Caco-2 (cell line): ENCODE measurements at places on chromosomes 6 and 20. TPM values are rescaled to one million over a fixed set of nuclear protein-coding genes. Genes with fewer than 3 reads are reported as not detected.

The COL9A1 gene
- total RNA-seq: not detected in 2 replicates

The PXDC1 gene
- total RNA-seq: 36.9 and 42.9 TPM in 2 replicates

The BPIFB2 gene
- not detected in 2 replicates for total RNA-seq

The ESR1 gene
- not detected in 2 replicates for total RNA-seq

The PRDM13 gene
- 0.41 and 0.44 TPM in 2 replicates for total RNA-seq

The EDN3 gene
- total RNA-seq: 26.8 and 41.8 TPM in 2 replicates

The ADAM33 gene
- 0.12 and 0.23 TPM in 2 replicates for total RNA-seq

The CPXM1 gene
- not detected in 2 replicates for total RNA-seq

The SLC35F1 gene
- total RNA-seq: not detected in 2 replicates

The BTN2A1 gene
- 13.9 and 15.0 TPM in 2 replicates for total RNA-seq

The SLC35A1 gene
- 12.3 and 12.7 TPM in 2 replicates for total RNA-seq

DNA sequence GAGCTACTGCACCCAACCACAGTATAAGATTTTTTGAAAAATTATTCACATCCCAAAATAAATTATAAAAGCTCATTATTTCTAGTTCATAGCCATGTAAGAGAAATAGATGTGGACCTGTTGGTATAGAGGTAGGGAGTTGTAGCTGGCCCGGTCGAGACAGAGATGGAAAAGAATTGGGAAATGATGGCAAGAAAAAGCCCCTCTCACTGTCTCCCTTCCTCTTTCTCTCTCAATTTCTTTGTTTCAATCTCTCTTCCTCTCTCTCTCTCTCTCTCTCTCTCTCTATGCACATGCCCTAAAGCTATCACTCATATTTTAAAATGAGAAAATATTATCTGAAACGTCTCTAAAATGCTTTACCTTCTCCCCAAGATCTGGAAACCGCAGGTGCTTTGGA is 80.7 kb upstream of the CD83 start:
- no peak for DNase-seq

DNA sequence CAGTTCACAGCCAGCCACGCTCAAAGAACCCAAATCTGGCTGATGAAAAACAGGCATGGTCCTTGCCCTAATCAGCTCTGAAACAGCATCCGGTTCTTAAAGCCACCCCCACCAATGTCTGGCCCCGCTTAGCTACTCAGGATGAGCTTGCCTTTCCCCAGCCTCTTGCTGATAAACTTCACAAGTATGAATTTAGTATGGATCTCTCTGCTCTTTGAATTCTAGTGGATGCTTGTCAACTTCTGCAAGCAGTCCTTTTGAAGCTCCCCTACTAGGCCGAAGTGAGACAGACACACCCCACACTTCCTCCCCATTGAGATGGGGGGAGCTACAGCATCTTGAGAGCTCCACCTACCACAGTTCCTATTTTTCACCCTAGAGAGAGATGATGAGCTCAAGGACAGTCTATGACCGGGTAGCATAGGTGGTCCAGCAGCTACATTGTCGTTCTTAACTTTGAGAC is 36.7 kb downstream of the EBF4 start:
- no peak for DNase-seq

- peak; percentile 86 for DNase-seq
These were observed 593 bp downstream of the MMP24 start for GRCh38 chr20:35226884-35227681.

DNA sequence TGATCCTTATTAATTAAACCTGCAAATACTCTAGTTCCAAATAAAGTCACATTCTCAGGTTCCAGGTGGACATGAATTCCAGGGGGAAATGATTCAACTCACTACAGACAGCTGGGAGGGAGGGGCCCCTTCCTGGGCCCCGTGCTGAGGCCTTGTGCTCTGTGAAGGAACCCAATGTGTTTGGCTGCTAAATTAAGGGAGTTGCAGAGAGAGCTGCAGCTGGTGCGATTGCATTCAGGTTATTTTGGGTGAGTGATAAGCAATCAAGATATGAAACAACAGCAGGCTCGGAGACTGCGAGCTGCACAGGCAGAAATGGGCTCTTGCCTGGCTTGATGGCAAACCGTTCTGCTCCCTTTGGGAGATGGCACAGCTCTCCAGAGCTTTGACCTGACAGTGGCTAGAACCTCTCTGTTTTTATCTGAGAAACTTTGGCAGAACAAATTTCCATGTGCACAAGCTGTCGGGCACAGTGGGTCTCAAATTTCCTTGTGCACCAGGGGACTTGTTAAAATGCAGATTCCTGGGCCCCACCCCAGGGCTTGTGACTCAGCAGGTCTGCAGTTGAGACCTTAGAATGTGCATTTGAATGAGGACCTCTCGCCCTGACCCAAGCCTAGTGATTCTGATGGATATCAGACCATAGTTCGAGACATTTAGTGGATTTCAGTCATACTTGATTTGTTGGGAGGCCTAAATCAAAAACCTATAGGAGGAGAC is 9.8 kb downstream of the MAPK13 start:
- no peak for DNase-seq

- DNase-seq: no peak
These were observed 129.7 kb upstream of the UFL1 start for GRCh38 chr6:96391776-96392360.

GRCh38 chr6:48048451-48049146 is 62.4 kb downstream of the PTCHD4 start:
- DNase-seq: no peak

- DNase-seq: no peak
These were observed 53.6 kb upstream of the NT5E start for GRCh38 chr6:85396159-85396808.

DNA sequence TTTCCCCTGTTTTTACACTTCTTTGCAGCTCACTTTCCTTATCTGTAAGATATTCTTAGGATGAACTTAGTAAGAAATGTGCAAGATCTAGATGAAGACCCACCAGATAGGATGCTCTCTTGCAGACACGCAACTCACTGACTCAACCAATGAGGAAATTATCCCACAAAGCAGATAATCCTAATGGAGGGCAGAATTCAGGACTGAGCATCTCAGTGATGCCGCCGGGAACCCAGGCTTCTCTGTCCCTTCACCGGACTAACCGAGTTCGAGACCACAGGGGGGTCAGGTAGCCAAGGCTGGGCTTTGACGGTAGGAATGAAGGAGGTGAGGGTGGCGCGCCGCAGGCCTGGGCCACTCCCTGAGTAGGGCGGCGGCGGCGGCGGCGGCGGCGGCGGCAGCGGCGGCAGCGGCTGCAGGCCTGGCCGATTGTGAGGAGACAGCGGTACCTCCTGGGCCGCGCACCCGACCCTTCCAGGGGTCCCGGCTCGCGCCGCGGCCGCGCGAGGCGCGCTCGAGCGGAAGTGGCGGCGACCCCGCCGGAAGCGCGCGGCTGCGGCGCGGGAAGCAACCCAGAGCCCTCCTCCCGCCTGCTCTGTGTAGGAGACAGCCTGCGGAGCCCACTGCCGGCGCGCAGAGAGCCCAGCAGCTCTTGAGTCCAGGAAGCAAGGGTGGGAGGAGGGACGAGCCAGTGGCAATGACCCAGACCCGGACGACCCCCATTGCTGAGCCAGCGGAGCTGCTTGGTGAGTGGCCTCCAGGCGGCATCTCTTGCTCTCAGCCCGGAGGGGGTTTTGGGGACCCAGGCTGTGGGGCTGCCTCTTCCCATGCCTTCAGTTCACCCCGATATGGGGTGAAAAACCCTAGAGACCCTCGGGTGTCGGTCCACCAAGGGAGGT is at the start of gene KHDC1:
KHDC1 (minus strand) TSS at position 526 of the 899 bp plus-strand sequence. CDS start 20,679 bp downstream, outside the sequence.
- DNase-seq: peak; percentile 62

GRCh38 chr6:7175462-7175861 is 67.7 kb downstream of the RREB1 start:
- no peak for DNase-seq

DNA sequence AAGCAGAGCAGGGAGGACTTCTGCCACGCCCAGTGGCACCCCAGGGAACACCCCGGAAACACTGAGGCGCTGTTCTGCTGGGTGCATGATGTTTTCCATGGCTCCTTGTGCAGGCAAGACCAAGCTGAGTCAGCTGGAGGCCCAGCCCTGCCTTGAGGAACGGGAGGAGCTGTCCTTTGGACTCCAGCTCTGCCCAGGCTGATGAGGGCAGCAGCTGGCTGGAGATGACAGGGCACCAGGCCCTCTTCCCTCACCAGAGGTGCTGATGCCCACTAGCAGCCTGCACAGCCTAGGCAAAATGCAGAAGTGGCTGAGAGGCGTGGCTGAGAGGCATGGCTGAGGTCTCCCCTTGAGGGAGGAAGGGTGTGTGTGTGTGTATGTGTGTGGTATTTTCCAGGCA is 2.4 kb downstream of the C6orf132 start:
- no peak for DNase-seq

- DNase-seq: no peak
These were observed 2.0 kb downstream of the ACSS1 start for GRCh38 chr20:25055711-25056495.

DNA sequence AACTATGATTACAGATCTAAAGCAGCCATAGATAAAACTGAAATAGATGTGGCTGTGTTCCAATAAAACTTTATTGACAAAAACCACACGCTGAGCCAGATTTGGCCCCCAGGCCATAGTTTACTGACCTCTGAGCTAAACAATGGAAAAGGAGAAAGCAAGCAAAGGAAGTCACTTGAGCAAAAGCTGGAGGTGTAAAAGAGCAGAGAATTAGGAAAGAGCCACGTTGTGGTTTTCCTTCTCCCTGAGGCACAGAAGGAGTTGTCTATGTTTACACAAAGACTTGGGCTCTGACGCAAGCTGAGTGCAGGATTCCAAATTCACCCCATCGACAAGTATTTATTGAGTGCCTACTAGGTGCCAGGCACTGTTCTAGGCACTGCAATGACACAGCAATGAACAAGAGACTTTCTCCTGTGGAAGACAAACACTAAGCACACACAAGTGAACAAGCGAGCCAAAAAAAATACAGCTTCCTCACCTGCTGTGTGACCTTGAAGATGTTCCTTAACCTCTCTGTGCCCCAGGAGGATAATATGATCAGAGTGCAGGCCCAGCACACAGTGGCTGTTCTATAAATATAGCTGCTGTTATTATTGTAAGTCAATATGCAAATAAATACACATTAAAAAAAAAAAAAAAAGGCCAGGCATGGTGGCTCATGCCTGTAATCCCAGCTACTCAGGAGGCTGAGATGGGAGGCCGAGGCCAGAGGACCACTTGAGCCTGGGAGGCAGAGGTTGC is 75.4 kb upstream of the PTPN1 start:
- peak; percentile 68 for DNase-seq

GRCh38 chr20:58660855-58661597 is 9.9 kb downstream of the STX16 start:
- DNase-seq: no peak

- no peak for DNase-seq
These were observed 7.4 kb upstream of the SIRPB1 start for GRCh38 chr20:1627200-1627550.

- DNase-seq: peak; percentile 24
These were observed 28.1 kb downstream of the SLC52A3 start for GRCh38 chr20:740162-740561.
